ENCODE measurements at places on chromosomes 3 and 15.

DNA sequence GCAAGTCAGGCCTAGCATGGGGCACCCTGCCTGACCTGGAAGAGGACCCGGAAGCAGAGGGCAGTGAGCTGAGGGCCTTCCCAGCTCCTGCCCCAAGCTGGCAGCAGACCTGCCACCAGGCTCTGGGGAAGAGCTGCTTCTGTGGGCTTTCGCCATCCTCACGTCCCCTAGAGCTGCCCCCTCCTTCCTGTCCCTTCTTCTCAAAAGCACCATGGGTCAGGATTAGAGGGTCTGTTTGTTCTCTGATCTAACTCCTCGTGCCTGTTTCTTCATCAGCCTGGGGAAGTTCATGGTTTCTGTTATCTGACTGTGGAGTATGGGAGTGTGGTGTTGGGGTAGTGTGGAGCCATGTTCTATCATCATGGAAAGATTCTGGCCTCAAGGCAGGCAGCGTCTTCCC lies 58.4 kb upstream of the POLG start:
- peaks cover 52% of the 10 kb centered on the region for H3K27me3 ChIP-seq
- no peak for DNase-seq
- no peak overlapping the region for H3K4me3 ChIP-seq
- no peaks in the 10 kb centered on the region for H3K36me3 ChIP-seq
- no peak overlapping the region for H3K27ac ChIP-seq

- H3K27ac ChIP-seq: no peak overlapping the region
- H3K4me1 ChIP-seq: no peaks in the 10 kb centered on the region
- no peaks in the 10 kb centered on the region for H3K36me3 ChIP-seq
- no peak for DNase-seq
- H3K27me3 ChIP-seq: no peaks in the 10 kb centered on the region
- H3K4me3 ChIP-seq: no peak overlapping the region
Measured at GRCh38 chr15:34009656-34010055, 29.3 kb downstream of the AVEN start.

- no peak for DNase-seq
- no peaks in the 10 kb centered on the region for H3K4me1 ChIP-seq
- no peak overlapping the region for H3K4me3 ChIP-seq
- no peaks in the 10 kb centered on the region for H3K27me3 ChIP-seq
- H3K36me3 ChIP-seq: no peaks in the 10 kb centered on the region
- no peak overlapping the region for H3K27ac ChIP-seq
Measured at GRCh38 chr3:73733746-73734145, 109.0 kb upstream of the PDZRN3 start.

- H3K4me3 ChIP-seq: no peak overlapping the region
- DNase-seq: no peak
- H3K27ac ChIP-seq: no peak overlapping the region
- H3K36me3 ChIP-seq: no peaks in the 10 kb centered on the region
Measured at GRCh38 chr3:69567023-69567709, 172.1 kb upstream of the MITF start.

GRCh38 chr15:89408372-89409183 lies 74.0 kb upstream of the POLG start:
- H3K4me3 ChIP-seq: peak overlapping the region; percentile 74
- DNase-seq: no peak
- no peaks in the 10 kb centered on the region for H3K36me3 ChIP-seq
- peaks cover 96% of the 10 kb centered on the region for H3K27me3 ChIP-seq
- peak overlapping the region; percentile 82 for H3K27ac ChIP-seq

- no peaks in the 10 kb centered on the region for H3K4me1 ChIP-seq
- H3K4me3 ChIP-seq: no peak overlapping the region
- no peaks in the 10 kb centered on the region for H3K36me3 ChIP-seq
- DNase-seq: no peak
- H3K27ac ChIP-seq: no peak overlapping the region
- peaks cover 3% of the 10 kb centered on the region for H3K27me3 ChIP-seq
Measured at GRCh38 chr3:197356741-197357140, 58.3 kb upstream of the DLG1 start.

- no peak overlapping the region for H3K27ac ChIP-seq
- no peaks in the 10 kb centered on the region for H3K36me3 ChIP-seq
- peaks cover 24% of the 10 kb centered on the region for H3K4me1 ChIP-seq
- H3K4me3 ChIP-seq: no peak overlapping the region
- DNase-seq: no peak
Measured at GRCh38 chr3:152148579-152148978, 120.2 kb upstream of the MBNL1 start.

- no peaks in the 10 kb centered on the region for H3K4me1 ChIP-seq
- DNase-seq: no peak
- no peak overlapping the region for H3K27ac ChIP-seq
Measured at GRCh38 chr3:182606905-182607504, 186.3 kb upstream of the ATP11B start.

GRCh38 chr3:114850898-114851297 lies 296.2 kb downstream of the ZBTB20 start:
- no peak overlapping the region for H3K27ac ChIP-seq
- H3K36me3 ChIP-seq: no peaks in the 10 kb centered on the region
- DNase-seq: no peak
- H3K4me1 ChIP-seq: no peaks in the 10 kb centered on the region
- no peaks in the 10 kb centered on the region for H3K27me3 ChIP-seq
- no peak overlapping the region for H3K4me3 ChIP-seq

GRCh38 chr3:61173676-61174075 lies 77.6 kb downstream of the FHIT start:
- H3K4me1 ChIP-seq: no peaks in the 10 kb centered on the region
- H3K36me3 ChIP-seq: no peaks in the 10 kb centered on the region
- no peaks in the 10 kb centered on the region for H3K27me3 ChIP-seq
- H3K4me3 ChIP-seq: no peak overlapping the region

DNA sequence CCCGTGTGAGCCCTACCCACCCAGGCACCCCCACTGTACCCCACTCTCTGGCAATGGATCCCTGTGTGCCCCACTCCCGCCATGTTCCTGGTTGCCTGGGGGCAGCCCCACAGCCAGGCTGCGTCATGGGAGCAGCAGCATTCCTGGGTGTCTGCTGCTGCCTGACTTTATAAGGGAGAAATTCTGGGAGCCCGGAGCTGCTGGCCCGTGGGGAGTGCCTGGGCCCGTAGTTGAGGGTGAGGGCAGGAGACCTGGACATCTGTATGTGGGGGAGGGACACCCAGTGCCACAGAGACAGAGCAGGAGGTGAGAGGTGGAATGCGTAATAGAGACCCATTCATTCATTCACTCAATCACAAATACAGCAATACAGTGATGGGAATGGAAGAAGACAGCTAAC lies 15.1 kb downstream of the CSPG4 start:
- no peak for DNase-seq
- peaks cover 11% of the 10 kb centered on the region for H3K4me1 ChIP-seq
- H3K27me3 ChIP-seq: peaks cover 13% of the 10 kb centered on the region
- no peak overlapping the region for H3K4me3 ChIP-seq
- no peaks in the 10 kb centered on the region for H3K36me3 ChIP-seq

- DNase-seq: no peak
- H3K27ac ChIP-seq: no peak overlapping the region
- H3K4me3 ChIP-seq: no peak overlapping the region
- peaks cover 3% of the 10 kb centered on the region for H3K27me3 ChIP-seq
- H3K36me3 ChIP-seq: no peaks in the 10 kb centered on the region
Measured at GRCh38 chr3:134576426-134576825, 74.4 kb downstream of the KY start.

- no peak for DNase-seq
- no peak overlapping the region for H3K4me3 ChIP-seq
- H3K4me1 ChIP-seq: no peaks in the 10 kb centered on the region
- H3K27me3 ChIP-seq: no peaks in the 10 kb centered on the region
- no peaks in the 10 kb centered on the region for H3K36me3 ChIP-seq
Measured at GRCh38 chr3:4061783-4062360, 241.3 kb upstream of the SETMAR start.

- no peak for DNase-seq
- no peak overlapping the region for H3K27ac ChIP-seq
- H3K27me3 ChIP-seq: no peaks in the 10 kb centered on the region
- no peaks in the 10 kb centered on the region for H3K4me1 ChIP-seq
Measured at GRCh38 chr3:83393276-83393675, 1565.5 kb upstream of the CADM2 start.

DNA sequence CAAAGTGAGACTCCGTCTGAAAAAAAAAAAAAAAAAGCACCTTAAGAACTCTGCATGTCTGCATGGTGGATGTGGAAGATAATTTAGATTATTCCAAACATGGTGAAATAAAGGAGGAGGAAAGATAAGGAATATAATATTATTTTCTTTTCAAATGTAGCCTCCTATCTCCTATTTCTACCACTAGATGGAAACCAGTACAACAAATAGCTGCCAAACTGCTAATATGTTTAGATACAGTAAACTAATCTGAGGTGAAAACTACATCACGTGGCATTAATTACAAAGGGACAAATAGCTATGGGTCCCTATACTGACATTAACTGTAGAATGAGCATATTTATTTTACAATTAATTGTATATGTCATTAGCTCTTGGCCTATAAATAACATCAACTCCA lies 197.8 kb downstream of the TBC1D5 start:
- H3K27me3 ChIP-seq: no peaks in the 10 kb centered on the region
- no peaks in the 10 kb centered on the region for H3K4me1 ChIP-seq
- H3K4me3 ChIP-seq: no peak overlapping the region
- no peak for DNase-seq
- no peak overlapping the region for H3K27ac ChIP-seq

- H3K36me3 ChIP-seq: no peaks in the 10 kb centered on the region
- no peak overlapping the region for H3K27ac ChIP-seq
- no peak overlapping the region for H3K4me3 ChIP-seq
- H3K27me3 ChIP-seq: no peaks in the 10 kb centered on the region
Measured at GRCh38 chr15:97545799-97546198, 414.7 kb upstream of the ARRDC4 start.

GRCh38 chr15:71114887-71115566 lies at the start of gene THSD4:
THSD4 (plus strand) TSS chr15:71115471.
- H3K27me3 ChIP-seq: peaks cover 37% of the 10 kb centered on the region
- no peak within 1 kb of the TSS for H3K27ac ChIP-seq
- no peaks in the 10 kb centered on the region for H3K36me3 ChIP-seq
- peak within 1 kb of the TSS; percentile 58 for H3K4me3 ChIP-seq
- peak; percentile 58 for DNase-seq

- H3K27ac ChIP-seq: peak overlapping the region; percentile 98
- H3K4me1 ChIP-seq: peaks cover 55% of the 10 kb centered on the region
- peak; percentile 42 for DNase-seq
- peak overlapping the region; percentile 95 for H3K4me3 ChIP-seq
- H3K27me3 ChIP-seq: no peaks in the 10 kb centered on the region
- H3K36me3 ChIP-seq: peaks cover 39% of the 10 kb centered on the region
Measured at GRCh38 chr3:156674911-156675829, 780 bp downstream of the TIPARP start.

DNA sequence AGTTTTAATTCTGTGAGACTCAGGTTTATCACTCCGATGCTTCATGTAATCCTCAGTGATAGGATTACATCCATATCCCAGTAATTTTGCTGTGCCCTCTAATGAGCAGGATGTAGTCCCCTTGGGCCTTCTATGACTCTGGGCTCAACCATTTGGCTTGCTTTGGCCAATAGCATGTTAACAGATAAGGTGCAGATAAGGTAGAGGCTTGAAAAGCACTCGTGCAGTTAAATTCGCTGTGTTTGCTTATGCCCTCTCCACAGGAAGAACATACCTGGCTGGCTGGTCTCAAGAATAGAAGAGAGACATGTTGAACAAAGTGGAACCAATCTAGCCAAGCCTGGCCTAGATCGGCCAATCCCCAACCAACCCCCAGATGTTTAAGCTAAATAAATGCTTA lies 20.1 kb downstream of the CCDC13 start:
- H3K27ac ChIP-seq: no peak overlapping the region
- peaks cover 26% of the 10 kb centered on the region for H3K4me1 ChIP-seq
- H3K36me3 ChIP-seq: peaks cover 2% of the 10 kb centered on the region
- H3K4me3 ChIP-seq: no peak overlapping the region

- H3K27ac ChIP-seq: no peak overlapping the region
- no peak for DNase-seq
- H3K27me3 ChIP-seq: no peaks in the 10 kb centered on the region
- no peaks in the 10 kb centered on the region for H3K36me3 ChIP-seq
- no peak overlapping the region for H3K4me3 ChIP-seq
Measured at GRCh38 chr3:161549261-161549660, 52.7 kb downstream of the OTOL1 start.

DNA sequence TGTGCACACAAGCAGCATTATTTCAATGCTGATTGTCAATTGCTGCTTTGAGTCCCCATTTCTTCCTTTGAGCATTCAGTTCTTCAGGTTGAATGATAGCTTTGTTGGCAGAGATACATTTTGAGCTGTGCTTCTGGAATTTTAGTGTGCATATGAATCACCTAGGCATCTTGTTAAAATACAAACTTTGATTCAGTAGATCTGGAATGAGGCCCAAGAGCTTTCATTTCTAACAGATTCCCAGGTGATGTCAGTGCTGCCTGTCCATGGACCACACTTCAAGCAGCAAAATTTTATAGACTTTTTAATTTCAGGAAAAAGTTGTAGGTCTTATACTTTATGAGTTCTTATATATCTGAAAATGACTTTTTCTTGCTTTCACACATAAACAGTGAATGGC lies 131.1 kb downstream of the ADAMTSL3 start:
- H3K36me3 ChIP-seq: no peaks in the 10 kb centered on the region
- no peaks in the 10 kb centered on the region for H3K4me1 ChIP-seq
- H3K4me3 ChIP-seq: no peak overlapping the region
- no peak for DNase-seq
- no peak overlapping the region for H3K27ac ChIP-seq
- peaks cover 2% of the 10 kb centered on the region for H3K27me3 ChIP-seq

DNA sequence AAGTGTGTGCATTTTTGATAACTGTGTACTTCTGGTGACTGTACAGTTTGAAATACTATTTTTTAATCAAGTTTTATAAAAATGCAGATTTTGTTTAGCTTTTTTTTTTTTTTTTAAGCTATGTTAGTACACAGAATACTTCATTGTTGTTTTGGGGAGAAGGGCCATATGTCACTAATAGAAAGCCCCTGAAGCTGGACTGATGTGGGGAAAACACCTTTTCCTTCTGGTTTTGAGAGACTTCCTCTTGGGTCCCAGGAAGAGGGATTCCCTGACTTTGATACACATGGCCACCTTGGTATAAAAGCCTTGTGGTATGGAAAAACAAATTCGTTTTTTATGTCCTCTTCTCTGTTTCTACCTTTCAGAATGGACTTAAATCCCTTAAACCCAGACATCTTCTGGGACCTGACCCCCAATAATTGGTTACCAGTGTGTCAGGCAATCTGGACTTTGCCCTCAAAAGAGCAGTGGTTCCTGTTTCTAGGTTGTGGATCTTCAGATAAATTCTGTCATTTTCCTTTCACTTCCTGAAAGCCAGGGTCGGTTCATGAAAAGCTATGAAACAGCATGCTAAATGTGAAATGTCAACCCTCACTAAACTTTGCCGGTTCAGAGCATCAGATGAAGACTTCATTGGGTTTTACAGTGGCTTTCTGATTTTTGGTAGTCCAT lies 31.1 kb upstream of the BLOC1S6 start:
- no peak for DNase-seq
- peaks cover 39% of the 10 kb centered on the region for H3K27me3 ChIP-seq
- H3K36me3 ChIP-seq: no peaks in the 10 kb centered on the region
- no peaks in the 10 kb centered on the region for H3K4me1 ChIP-seq
